Left renal cortex interstitium (tissue), 4 donors: ENCODE measurements at places on chromosomes 2 and 18.

DNA sequence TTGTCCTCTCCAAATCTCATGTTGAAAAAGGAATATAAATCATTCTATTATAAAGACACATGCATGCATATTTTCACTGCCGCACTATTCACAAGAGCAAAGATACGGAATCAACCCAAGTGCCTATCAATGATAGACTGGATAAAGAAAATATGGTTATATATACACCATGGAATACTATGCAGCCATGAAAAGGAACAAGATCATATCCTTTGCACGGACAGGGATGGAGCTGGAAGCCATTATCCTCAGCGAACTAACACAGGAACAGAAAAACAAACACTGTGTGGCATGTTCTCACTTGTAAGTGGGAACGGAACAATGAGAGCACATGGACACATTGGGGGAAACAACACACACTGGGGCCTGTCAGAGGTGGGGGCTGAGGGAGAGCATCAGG, 28.1 kb upstream of the PARD3B start:
- DNase-seq, result no peak

DNA sequence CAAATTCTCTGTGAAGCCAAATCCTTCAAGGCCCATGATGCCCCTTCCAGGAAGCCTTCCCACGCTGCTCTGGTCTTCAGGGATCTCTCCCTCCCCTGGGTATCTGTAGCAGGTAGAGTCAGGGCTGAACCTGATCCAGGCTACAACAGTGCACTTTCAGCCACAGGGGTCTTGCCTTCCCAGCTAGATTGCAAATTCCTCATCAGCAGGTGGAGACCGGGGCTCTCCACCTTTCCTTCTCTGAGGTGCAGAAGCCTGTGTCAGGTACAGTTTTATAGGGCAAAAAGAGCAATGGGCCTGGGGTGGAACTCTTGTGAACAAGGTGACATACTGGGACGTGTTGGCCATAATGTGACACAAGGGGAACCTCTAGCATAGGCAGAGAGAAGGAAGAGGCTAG, 312.9 kb downstream of the MYCN start:
- DNase-seq, result no peak

GRCh38 chr2:55616551-55617174, 759 bp downstream of the PPP4R3B start:
- peak; percentile 41 for DNase-seq

DNA sequence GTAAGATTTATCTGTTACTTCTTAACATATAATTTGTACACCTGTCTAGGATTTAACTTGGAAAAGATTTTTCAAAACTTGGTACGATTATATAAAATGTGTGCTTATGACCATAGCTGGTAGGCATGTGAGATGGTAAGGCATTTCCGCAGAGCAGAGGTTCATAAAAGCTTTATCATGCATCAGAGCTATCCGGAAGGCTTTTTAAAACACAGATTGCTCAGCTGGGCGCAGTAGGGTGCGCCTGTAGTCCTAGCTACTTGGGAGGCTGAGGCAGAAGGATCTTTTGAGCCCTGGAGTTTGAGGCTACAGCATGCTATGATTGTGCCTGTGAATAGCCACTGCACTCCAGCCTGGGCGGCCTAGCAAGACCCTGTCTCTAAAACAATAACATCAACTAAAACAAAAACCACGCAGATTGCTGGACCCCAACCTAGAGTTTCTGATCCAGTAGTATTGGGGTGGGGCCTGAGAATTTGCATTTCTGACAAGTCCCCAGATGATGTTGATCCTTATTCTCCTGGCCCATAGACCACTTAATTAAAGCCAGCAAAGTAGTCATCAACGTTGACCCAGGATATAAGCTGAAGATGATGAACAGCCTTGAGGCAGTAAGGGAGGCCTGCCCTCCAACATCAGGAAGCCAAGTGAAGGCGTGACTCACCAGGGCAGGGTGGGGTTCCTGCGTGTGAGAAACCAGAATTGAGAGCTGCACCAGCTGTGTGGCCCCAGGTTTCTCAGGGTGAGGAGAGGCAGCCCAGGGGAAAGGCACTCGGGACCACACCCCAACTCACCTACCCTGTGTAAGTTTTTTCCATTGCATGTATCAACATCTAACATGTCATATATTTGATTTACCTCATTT, 21.6 kb upstream of the SLC20A1 start:
- DNase-seq, result no peak

DNA sequence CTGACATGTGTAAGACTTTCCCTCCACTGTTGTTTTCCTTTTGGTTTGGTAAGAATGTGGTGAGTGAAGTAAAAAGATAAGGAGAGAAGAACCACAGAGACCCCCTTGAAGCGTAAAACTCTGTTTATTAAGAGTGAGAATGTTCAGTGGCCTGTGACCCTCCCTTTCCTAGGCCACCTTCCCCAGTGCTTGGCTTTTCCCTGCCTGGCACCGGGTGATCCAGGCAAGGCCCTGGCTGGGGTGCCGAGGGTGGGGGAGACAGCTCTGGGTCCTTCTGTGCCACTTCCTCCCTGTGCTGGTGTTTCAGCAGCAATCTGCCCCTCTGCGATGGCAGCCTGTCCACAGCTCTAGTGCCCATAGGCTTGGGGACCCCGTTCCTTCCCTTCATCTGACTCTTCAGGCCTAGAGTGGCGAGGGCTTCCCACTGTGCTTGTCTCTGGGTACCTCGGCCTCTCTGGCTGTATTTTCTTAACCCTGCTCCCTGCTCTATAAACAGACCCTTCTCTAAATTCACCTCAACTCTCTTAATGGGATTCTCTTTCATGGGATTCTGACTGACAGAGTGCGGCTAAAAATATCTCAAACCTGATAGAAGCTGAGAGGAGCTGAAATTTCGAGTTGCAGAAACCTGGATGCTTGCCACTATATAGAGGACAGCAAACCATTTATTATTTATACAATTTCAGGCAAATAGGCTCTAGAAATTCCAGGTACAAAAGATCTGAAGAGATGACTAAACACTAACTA, 461.0 kb downstream of the DLGAP1 start:
- no peak for DNase-seq

DNA sequence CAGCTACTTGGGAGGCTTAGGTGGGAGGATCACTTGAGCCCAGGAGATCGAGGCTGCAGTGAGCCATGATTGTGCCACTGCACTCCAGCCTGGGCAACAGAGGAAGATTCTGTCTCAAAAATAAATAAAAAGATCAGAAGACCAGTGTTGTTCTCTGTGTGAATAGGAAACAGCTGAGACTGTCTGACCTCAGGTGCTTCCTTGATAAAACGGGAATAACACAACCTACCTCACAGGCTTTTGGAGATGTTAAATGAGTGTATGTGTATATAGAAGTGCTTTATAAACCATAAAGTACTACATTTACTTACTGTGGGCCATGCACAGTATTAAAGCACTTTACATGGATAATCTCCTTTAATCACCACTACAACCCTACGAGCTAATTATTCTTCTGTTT, 9.9 kb upstream of the CETN1 start:
- no peak for DNase-seq

- no peak for DNase-seq
Measured at GRCh38 chr2:37457401-37457901, 113.0 kb downstream of the QPCT start.

DNA sequence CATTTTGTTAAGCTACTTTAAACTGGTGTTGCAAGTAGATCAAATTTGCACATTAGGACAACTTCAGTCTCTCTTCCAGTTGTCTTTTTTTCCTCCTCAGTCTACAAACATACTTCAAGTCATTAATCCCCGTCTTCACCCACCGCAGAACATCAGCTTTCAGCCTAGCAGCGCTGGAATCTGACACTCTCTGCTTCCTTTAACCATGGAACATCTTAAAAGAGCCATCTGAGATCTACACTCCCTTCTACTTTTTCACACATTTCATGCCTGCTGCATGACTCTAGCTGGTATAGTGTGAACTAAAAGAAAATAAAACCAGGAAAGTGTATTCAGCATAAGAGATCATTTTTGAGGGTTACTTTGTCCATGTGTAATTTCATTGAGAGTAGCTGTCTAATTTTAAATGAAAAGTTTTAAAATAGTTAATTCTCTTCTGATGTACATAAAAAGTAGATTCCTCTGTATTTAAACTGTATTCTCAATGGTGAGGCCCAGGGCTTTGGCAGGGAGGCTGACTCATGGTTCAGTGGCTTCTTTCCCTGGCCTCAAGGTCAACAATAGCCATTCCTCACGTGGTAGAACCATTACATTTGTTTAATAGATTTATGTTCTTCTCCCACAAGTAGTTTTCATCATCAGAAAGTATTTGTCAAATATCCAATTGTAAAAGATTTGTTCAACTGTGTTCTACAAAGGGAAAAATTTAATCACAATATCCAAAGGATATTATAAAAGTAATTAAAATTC, 16.5 kb downstream of the SGPP2 start:
- DNase-seq, result no peak

DNA sequence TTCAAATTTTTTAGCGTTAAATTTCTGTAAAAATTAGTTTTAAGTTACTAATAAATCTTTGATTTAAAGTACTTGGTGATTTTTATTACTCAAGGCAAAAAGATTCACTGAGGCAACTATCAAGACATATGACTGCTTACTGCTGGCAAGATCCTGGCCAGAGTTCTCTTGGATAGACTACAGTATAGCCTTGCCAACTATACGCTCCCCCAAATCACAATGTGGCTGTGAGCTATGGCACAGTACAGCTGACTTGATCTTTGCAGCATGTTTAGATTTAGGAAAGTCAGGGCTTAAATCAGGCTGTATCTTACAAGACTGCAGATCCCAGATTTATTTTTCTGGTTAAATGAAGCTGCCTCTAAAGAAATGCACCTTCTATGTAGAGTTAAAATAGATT, 26.5 kb downstream of the MSTN start:
- DNase-seq, result no peak

DNA sequence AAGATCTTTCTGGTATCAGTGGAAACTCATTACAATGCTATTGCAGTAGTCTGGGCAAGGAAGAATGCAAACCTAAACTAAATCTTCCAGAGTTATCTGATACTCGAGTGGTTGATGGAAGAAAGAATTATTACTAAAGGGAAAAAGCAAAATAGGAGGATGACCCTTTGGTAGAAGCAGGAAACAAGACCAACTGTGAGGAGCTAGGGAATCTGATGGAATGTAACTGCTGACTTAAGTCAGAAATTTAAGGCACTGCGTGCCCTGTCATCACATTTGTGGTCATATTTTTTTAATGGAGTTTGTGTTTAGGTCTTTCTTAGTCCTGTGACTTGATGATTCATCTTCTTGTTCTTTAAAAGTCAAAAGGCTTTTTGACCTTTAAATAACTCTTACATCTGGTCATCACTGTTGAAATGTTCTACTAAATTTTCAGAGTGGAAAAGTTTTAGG, 36.5 kb upstream of the ARMC9 start:
- no peak for DNase-seq

- no peak for DNase-seq
Measured at GRCh38 chr18:70322928-70323327, 34.1 kb downstream of the SOCS6 start.

- no peak for DNase-seq
Measured at GRCh38 chr2:147096671-147097070, 748.2 kb upstream of the ACVR2A start.

GRCh38 chr2:47054868-47055267, 100.2 kb downstream of the STPG4 start:
- DNase-seq, result no peak

- no peak for DNase-seq
Measured at GRCh38 chr18:23458830-23459529, 5.9 kb downstream of the RIOK3 start.

- DNase-seq, result no peak
Measured at GRCh38 chr2:238108423-238109183, 8.5 kb downstream of the ESPNL start.

GRCh38 chr2:20042531-20042930, 8.9 kb downstream of the LAPTM4A start:
- no peak for DNase-seq

- no peak for DNase-seq
Measured at GRCh38 chr2:64328415-64328722, 125.6 kb upstream of the LGALSL start.

DNA sequence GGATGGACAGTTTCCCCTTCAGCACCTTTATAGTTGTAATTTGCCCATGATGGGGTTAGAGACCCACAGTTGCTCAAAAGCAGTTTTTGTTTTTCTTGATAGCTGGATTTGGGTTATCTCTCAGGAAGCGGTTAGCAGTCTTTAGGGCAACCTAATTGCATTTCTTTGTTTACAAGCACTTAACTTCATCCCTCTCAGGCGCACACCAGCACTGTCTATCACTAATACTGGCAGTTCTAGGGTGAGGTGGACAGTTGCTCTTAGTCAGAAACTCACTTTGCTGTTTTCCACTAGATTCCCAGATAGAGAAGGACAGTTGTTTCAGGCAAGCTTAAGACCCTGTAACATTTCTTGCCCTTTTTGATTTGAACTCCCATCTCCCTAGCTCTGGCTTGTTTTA, 146.0 kb downstream of the AGAP1 start:
- no peak for DNase-seq

GRCh38 chr18:50560681-50561629, 1.1 kb downstream of the MAPK4 start:
- no peak for DNase-seq

DNA sequence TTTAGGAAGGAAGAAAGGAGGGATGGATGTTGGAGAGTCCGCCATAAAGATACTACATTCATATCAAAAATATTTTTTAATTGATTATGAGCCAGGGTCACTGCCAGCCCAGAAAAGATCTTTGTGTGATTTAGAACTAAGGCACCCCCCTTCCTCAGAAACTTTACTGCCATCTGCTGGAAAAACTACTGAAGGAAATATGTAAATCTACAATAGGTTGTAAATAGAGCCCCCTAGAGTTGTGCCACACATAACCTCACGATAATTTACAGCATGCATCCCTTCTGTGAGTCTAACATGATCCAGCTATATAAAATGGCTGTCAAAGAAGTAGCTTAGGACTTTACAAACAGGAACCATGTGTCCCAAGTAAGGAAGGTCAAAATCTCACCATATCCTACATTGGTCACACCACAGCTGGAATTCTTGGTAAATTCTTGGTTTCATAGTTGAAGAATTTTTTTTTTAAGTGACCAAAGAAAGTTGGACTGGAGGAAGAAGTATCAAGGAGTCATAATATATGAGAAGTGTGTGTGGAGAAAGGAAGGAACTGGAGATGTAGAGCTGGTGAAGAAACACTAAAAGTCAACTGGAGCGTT, 152.5 kb downstream of the CYP26B1 start:
- DNase-seq, result no peak

GRCh38 chr18:13834496-13835015, 10.6 kb downstream of the MC5R start:
- DNase-seq, result no peak

- no peak for DNase-seq
Measured at GRCh38 chr18:76234676-76235060, 260.4 kb downstream of the ZNF516 start.

GRCh38 chr2:109531896-109532727, 81.7 kb downstream of the SEPTIN10 start:
- DNase-seq, result no peak

- DNase-seq, result no peak
Measured at GRCh38 chr2:12199491-12200211, 453.2 kb downstream of the LPIN1 start.

- no peak for DNase-seq
Measured at GRCh38 chr2:31475692-31476091, 61.1 kb upstream of the XDH start.

DNA sequence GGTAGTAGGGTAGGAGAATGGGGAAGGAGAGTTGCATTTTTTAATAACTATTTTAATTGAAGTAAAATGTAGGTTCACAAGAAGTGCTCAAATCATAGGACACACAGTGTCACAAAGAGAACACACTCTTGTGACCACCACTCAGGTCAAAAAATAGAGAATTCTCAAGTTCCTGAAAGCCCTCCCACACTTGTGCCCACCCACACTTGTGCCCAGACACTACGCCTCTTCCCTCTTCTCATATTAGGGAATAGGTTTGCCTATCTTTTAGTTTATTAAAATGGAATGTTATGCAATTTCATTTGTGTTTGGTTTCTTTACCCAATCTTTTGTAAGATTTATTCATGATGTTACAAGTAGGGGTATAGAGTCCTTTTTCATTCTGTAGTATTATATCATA, 67.2 kb downstream of the UGGT1 start:
- DNase-seq, result no peak
